Lung microvascular endothelial cell (primary cell): ENCODE measurements at places on chromosomes 16 and 17. TPM values are rescaled to one million over a fixed set of nuclear protein-coding genes. Genes with fewer than 3 reads are reported as not detected.

DNA sequence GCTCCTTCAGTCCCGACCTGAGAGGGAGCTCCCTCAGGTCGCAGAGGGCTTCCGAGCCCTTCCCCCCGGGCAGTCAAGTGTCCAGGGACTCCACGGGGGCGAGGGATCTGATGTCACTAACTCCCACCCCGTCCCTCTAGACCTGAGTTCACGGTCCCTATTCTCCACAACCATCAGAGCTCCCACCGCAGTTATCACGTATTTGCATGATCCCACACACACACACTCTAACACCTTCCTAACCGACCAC is 3.7 kb upstream of the PER1 start:
- no peak for DNase-seq

GRCh38 chr17:39455919-39456318 is 4.9 kb upstream of the MED1 start:
- DNase-seq, result no peak

DNA sequence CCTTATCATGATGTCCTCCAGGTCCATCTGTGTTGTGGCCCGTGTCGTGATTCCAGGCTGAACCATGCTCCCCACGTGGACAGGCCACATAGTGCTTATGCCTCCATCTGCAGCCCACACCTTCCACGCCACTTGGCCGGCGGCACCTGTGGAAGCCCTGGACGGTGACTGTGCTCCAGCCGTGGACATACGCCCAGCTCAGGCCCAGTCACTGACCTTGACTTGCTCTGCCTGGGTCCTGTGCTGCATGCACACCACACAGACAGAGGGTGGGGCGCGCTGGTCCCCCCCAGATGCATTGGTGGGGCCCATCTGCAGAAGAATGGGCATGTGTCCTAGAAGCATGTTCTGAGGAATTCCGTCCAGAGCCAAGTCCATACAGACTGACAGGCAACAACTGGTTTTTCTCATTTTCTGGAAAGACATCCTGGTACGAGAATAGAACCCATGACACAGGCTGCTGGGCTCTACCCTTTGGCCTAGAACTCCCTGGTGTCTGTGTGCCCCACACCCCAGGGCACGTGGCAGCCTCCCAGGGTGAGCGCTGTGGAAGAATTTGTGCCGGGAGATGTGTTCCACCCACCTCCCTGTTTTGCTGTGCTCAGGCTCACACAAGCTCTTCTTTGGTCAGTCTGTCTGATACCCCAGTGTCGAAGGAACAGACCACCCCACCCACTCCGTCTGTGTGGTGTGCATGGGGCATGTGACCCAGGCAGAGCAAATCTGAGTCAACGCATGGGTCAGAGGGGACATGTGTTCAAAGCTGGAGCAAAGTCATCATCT is 39.5 kb downstream of the GPT2 start:
- no peak for DNase-seq

- DNase-seq, result peak; percentile 13
These were observed 130.6 kb downstream of the NLK start for GRCh38 chr17:28173031-28173561.

SLC16A6 gene
- 0.22 and 1.6 TPM in 2 replicates for total RNA-seq
